ENCODE measurements at places on chromosomes 2 and 18. TPM values are rescaled to one million over a fixed set of nuclear protein-coding genes. Genes with fewer than 3 reads are reported as not detected.

DNA sequence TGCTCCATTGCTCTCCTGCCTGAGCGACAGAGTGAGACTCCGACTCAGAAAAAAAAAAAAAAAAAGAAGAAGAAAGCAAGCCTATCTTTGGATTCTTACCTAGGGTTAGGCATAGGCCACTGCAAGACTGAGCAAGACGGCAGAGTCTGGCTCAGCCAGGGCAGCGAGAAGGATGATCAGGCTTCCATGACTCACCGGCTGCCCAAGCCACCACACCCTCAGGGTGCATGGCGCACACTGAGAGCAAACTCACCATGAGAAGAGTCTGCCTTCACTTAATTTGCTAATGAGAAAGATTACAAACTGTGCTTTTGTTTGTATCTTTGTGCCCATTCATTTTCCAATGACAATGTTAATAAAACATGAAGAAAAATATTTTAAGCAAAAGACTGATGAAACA, 8.2 kb downstream of the FAM110C start:
- H3K27ac ChIP-seq: no peak overlapping the region
- peaks cover under 1% of the 10 kb centered on the region for H3K27me3 ChIP-seq
- no peak overlapping the region for H3K4me3 ChIP-seq
- H3K4me1 ChIP-seq: no peaks in the 10 kb centered on the region
- no peak for DNase-seq
- no peaks in the 10 kb centered on the region for H3K36me3 ChIP-seq

DNA sequence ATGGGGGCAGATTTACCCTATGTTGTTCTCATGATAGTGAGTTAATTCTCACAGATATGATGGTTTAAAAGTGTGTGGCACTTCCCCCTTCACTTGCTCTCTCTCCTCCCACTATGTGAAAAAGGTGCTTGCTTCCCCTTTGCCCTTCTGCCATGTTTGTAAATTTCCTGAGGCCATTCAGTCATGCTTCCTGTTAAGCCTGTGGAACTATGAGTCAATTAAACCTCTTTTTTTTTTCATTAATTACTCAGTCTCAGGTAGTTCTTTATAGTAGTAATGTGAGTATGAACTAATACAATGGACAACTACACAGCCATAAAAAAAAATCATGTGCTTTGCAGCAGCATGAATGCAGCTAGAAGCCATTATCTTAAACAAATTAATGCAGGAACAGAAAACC, 118.5 kb downstream of the CALCRL start:
- H3K4me1 ChIP-seq: peaks cover 5% of the 10 kb centered on the region
- DNase-seq: no peak
- no peak overlapping the region for H3K4me3 ChIP-seq
- H3K27ac ChIP-seq: no peak overlapping the region

- no peak for DNase-seq
- no peak overlapping the region for H3K4me3 ChIP-seq
- H3K27me3 ChIP-seq: peaks cover 39% of the 10 kb centered on the region
- H3K4me1 ChIP-seq: no peaks in the 10 kb centered on the region
- H3K27ac ChIP-seq: no peak overlapping the region
These were observed 119.9 kb upstream of the PIEZO2 start for GRCh38 chr18:11269257-11269656.

GRCh38 chr2:211435331-211435730, 878.9 kb downstream of the CPS1 start:
- H3K36me3 ChIP-seq: no peaks in the 10 kb centered on the region
- peaks cover 12% of the 10 kb centered on the region for H3K4me1 ChIP-seq
- no peaks in the 10 kb centered on the region for H3K27me3 ChIP-seq
- no peak for DNase-seq
- no peak overlapping the region for H3K4me3 ChIP-seq

- peak; percentile 64 for DNase-seq
- H3K27ac ChIP-seq: no peak overlapping the region
- H3K27me3 ChIP-seq: no peaks in the 10 kb centered on the region
- H3K36me3 ChIP-seq: no peaks in the 10 kb centered on the region
- H3K4me1 ChIP-seq: peaks cover 19% of the 10 kb centered on the region
- H3K4me3 ChIP-seq: no peak overlapping the region
These were observed 388.6 kb upstream of the TNP1 start for GRCh38 chr2:217248312-217248935.

VWA3B gene
- not detected for total RNA-seq

DNA sequence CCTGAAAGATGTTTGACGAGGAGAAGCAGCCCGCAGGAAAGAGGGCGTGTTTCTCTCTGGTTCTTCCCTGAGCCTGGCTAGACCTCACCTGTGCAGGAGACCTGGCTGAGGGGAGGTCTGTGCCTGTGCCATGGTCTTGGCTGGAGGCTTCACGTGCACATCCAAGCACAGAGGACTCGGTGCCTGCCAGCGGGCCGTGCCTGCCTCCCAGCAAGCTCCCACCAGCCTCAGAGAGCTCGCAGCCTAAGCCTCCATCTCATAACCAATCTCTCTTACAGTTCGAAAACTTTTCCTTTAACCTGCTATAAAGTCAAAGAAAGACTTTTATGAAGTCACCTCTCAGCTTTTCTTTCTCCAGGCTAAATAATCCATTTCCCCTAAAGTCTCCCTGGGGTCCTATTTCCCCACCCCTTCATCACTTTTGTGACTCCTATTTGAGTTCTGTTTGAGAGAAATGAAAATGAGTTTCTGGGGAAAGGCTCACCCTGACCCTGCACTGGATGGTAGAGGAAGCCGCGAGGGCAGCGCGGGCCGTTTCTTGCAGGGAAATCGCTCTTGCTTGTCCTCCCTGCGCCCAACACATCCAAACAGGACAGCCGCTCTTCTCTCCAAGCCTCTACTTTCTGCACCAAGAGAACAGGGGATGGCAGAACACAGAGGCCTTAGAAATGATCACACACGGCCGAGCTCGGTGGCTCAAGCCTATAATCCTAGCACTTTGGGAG, 521.0 kb downstream of the SOX11 start:
- H3K27me3 ChIP-seq: no peaks in the 10 kb centered on the region
- no peak overlapping the region for H3K4me3 ChIP-seq
- no peak for DNase-seq
- H3K27ac ChIP-seq: no peak overlapping the region
- H3K4me1 ChIP-seq: no peaks in the 10 kb centered on the region
- H3K36me3 ChIP-seq: no peaks in the 10 kb centered on the region

DNA sequence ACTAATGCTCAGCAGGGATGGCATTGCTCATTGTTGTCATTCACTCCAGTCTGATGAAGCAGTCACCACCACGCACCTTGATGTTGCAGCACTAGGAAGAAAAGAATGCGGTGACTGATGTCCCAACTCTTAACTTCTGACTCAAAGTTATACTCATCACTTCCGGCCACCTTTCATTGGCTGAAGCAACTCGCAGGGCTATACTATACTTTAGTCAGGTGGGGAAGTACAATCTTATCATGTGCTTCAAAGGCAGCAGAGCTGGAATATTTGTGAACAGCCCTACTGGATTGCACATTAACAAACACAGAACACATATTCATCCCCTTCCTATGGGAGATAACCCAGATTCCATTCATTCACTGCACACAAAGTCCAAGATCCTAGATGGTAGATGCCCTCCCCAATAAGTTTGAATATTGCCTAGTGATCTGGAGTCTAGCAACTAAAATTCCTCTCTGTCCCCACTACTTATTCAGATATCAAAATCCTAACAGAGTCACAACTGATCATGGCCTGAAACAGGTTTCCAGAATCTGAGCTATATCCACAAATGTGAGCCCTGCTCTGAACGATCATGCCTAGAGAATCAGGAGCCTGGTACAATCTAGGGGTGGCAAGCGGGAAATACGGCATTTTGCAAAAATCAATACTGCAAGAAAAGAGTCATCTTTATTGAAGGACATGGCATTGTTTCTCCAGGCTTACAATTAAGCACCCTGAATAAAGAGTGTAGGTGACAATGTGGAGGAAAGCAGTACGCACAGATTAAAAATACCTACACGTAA, 3.4 kb upstream of the SPATS2L start:
- no peaks in the 10 kb centered on the region for H3K36me3 ChIP-seq
- no peak overlapping the region for H3K4me3 ChIP-seq
- no peak for DNase-seq

DNA sequence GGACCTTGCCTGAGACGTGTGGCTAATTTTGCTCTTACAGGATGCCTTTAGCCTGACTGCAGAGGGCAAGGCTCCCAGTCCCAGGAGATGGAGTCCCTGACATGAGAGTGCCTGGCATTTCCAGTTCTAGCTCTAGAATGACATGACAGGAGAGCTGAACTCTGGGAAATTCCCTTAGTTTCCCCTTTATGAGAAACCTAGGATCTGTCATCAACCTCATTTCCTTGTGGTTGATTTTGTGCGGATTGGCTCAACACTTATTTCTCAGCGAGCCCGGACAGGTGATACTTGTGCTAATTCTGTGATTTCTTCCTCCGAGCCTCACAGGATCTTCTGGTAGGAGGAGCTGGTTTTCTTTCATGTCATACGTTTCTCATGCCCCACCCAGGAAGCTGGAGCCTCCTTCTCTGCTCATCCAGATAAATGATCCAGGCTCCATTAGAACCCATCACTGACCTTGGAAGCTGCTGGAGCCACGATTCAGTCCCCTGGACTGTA, at the start of gene IL36G:
IL36G (plus strand) TSS at position 448 of the 498 bp plus-strand sequence. CDS start 633 bp downstream, outside the sequence.
- H3K36me3 ChIP-seq: no peaks in the 10 kb centered on the region
- no peak for DNase-seq
- H3K27me3 ChIP-seq: peaks cover 36% of the 10 kb centered on the region
- no peak within 1 kb of the TSS for H3K4me3 ChIP-seq

GNLY gene
- not detected for total RNA-seq

DNA sequence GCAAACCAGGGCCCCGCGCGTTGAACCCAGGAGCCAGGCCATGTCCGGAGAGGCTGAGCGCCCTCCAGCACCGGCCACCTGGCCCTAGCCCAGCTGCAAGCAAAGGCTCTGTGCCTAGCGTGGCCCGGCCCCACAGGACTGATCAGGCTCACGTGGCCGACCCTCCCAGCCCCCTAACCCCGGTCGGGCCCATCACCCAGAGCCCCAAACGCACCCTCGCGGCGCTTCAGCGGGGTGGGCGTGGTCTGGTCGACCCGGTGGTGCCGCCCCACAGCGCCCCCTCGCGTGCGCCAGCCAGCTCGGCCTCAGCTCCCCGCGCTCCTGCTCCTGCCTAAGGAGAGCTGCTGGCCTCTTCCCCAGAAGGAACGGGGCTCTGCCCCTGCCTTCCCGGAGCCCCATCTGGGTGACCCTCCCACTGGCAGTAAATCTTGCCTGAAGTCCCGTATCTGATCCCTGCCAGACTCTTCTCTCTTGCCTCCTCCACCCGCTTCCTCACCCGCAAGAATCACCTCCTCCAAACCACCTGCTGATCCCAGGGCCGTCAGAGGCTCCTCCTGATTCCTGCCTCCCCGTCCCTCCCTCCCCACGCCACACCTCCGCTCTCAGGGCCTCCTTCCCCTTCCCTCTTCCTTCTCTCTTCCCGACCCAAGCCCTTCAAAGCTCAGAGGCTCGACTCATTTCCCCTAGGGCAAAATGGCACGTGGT, 12.3 kb upstream of the TEX51 start:
- H3K36me3 ChIP-seq: no peaks in the 10 kb centered on the region
- H3K4me1 ChIP-seq: peaks cover 2% of the 10 kb centered on the region
- no peaks in the 10 kb centered on the region for H3K27me3 ChIP-seq
- peak overlapping the region; percentile 29 for H3K4me3 ChIP-seq

DNA sequence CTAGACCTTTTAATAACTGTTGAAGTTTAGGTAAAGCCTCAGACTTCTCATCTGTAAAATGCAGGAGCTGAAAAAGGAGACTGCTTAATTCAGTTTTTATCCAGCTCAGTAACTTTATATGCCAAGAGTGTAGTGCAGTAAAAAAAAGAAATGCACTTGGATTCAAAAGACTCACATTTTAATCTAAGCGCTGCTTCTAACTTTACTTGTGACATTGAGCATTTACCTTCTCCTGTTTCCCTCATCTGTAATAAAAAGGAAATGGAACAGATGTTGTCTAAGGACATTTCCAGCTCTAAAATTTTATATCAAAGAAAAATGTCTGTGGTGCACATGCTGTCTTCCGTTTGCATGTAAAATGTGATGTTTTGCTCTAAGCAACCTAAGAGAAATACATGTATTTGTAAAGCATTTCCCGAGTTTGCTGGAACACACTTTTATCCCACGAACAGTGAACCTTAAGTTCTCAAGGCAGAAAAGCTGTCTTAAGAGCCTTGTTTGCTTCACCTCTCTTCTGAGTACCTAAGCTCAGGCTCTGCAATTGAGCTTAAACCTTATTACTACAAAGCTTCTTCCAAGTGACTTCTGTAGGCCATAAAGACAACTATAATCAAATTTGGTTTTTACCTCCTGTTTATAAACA, 24.2 kb upstream of the TANK start:
- H3K27me3 ChIP-seq: no peaks in the 10 kb centered on the region
- H3K4me1 ChIP-seq: peaks cover 9% of the 10 kb centered on the region
- H3K27ac ChIP-seq: no peak overlapping the region
- H3K36me3 ChIP-seq: no peaks in the 10 kb centered on the region
- H3K4me3 ChIP-seq: no peak overlapping the region

- no peaks in the 10 kb centered on the region for H3K27me3 ChIP-seq
- no peaks in the 10 kb centered on the region for H3K36me3 ChIP-seq
- H3K4me1 ChIP-seq: no peaks in the 10 kb centered on the region
- DNase-seq: no peak
These were observed 9.2 kb downstream of the SLC4A5 start for GRCh38 chr2:74333896-74334586.

DNA sequence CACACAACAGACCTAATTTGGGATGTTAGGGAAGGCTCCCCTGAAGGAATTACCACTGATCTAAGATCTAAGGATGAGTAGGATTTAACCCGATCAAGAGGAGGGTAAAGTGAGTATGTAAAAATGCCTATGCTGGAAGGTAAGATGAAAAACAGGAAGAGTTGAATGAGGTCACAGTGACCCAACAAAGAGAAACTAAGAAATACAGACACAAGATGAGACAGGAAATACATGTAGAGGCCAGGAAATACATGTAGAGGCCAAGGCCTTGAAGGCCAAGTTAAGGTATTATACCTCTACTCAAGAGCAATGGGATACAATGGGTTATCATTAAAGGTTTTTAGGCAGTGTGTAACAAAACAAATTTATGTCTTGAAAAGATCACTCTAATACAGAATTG, 131.6 kb upstream of the TANK start:
- DNase-seq: no peak
- no peaks in the 10 kb centered on the region for H3K36me3 ChIP-seq
- H3K27me3 ChIP-seq: peaks cover 4% of the 10 kb centered on the region
- no peak overlapping the region for H3K27ac ChIP-seq
- no peak overlapping the region for H3K4me3 ChIP-seq

DNA sequence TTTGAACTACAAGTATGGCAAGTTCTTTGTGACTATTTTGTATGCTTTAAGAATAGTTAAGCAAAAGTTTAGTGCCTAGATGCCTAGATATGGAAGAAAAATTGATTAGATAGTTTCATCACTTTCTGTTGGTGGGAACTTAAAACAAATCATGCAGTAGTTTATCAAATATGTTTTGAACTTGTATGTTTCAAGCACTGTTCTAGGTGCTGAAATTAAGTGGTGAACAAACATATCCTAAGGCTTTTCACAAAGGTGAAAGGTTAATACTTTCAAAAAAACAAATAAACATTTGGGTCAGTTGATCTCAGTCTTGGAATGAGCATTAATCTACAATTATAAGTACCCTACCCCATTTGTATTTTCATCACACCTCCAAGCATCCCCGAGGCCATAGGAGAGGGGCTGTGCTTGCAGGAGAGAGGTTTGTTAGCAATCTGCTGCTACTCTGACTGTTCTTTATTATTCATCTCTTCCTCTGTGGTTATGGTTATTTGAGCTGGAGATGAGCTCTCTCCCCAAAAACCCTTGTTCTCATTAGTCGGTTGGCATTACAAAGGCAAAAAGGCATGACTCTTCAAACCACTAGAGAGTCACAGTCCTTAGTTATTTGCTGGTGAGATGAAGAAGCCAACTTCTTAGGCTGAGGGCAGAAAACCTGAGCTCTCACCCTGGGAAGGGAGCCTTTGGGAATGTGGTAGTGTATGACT, 103.9 kb upstream of the FHL2 start:
- no peaks in the 10 kb centered on the region for H3K27me3 ChIP-seq
- no peak overlapping the region for H3K27ac ChIP-seq
